ENCODE measurements at places on chromosomes 4 and X.

GRCh38 chr4:112099701-112100297 lies 45.5 kb upstream of the FAM241A start:
- DNase-seq: no peak

GRCh38 chr4:2537011-2537830 lies 774 bp downstream of the FAM193A start:
- DNase-seq: peak; percentile 50

DNA sequence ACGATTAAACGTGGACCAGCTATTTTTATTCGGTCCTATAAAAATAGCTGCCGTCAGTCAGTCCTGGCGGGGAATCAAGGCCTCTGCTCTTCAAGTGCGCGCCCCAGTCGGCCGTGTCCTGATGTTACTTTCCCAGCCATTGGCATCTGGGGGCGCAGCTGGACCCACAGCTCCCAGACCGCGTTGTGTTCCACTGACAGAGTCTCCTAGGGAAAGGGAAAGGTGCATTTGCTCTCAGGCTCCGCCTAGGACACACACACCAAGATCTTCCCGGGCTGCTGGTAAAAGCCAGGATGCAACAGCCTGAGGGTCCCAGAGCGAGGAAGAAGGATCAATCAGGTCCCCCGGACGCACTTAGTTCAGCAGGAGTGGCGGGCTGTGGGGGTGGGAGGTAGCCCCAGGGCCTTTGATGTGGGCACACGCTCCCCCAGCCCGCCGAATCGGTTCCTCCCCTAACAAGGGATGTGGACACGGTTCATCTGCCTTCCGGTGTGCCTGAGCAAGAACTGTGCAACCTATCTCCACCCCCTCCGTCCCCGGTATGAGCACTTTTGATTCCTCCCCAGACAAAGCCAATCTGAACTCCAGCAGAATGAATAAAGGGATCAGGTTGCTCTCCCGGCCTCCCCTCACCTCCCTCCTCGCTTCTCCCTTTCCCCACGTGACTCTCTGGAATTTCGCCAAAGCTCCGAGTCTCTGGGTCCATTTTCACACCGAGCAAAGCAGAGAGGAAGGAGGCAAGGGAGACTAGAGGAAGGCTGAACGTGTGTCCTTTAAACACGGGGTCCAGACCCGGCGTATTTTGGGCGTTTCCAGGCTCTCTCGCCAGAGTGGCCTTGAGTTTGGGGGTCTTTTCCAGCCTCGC lies 626 bp upstream of the FRAS1 start:
- DNase-seq: peak; percentile 72

DNA sequence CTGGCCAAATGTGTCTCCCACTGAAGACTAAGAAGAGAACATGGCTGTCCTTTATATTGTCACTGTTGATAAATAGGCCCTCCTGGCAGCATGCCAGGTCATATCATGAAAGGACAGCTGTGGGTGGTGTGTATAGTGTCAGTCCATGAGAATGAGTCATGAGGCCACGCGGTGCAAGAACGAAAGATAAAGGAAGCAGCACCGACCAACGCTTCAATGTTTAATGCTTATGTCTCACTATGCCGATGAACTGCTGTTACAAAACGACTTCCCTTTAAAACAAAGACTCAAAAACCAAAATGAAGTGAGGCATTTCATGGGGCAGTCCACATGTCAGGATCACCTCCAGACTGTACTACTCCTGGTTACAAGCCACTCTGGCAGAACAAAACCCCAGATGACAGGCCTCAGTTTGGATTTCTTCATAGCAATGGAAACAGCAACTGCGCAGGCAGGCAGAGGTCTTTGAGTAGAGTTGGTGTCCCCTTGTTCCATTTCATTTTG lies 5.2 kb upstream of the TCEANC start:
- DNase-seq: no peak

DNA sequence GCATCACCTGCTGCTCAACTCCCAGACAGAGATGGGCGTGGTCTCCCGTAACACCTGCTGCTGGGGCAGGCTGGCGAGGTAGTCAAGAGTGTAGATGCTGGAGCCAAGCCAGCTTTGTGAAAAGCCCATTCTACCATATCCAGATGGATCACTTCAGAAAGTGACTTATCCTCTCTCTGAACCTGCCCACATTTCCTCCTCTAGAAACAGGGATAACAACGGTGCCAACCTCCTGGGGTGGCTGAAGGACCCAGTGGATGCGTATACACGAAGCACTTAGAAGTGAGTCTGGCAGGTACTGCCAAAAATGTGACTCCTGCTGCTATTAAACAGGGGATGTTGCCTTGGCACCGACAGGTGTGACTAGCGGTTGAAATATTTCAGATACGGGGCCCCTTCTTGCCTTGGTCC lies 95.8 kb downstream of the SORBS2 start:
- DNase-seq: no peak

GRCh38 chr4:56115898-56116297 lies 167.2 kb downstream of the CEP135 start:
- no peak for DNase-seq

DNA sequence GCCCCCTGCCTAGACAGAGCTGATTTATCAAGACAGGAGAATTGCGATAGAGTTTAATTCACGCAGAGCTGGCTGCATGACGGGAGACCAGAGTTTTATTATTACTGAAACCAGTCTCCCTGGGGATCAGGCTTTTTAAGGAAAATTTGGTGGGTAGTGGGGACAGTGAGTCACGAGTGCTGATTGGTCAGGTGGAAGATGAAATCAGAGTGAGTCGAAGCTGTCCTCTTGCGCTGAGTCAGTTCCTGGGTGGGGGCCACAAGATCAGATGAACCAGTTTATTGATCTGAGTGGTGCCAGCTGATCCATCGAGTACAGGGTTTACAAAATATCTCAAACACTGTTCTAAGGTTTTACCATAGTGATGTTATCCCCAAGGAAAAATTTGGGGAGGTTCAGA lies 36.6 kb downstream of the MYOZ2 start:
- no peak for DNase-seq

DNA sequence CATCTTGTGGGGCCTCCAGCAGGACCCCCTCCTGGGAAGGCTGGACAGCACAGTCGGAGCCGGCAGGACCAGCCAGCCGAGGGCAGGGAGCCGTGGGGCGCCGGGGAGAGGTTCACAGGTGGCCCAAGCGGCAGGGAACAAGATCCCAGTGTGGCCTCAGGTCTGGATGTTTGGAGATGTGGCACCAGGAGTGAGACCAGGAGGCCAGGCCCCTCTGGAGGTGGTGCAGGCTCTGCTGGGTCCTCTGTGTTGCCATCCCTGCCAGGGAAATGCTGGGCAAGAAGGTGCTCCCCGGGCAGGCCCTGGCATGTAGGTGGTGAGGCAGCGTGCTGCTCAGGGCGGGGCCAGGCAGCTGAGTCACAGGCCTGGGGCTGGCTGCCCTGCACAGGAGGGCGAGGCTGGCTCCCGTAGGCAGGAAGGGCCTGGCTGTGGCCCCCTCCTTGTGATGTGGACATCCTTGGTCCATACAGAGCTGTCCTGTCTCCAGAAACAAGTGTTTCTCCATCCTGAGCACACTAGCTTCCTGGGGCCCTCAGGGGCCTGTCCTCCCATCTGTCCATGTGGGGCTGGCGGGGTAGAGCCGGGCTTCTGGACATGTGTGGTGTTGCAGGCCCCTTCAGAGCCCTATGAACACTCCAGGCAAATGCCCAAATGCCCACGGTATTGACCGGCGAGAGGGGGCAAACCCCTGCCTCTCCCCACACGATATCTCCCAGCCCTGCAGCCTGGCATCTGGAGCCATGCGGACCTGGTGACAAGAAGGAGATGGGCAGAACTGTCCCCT lies 4.8 kb upstream of the HGFAC start:
- no peak for DNase-seq

DNA sequence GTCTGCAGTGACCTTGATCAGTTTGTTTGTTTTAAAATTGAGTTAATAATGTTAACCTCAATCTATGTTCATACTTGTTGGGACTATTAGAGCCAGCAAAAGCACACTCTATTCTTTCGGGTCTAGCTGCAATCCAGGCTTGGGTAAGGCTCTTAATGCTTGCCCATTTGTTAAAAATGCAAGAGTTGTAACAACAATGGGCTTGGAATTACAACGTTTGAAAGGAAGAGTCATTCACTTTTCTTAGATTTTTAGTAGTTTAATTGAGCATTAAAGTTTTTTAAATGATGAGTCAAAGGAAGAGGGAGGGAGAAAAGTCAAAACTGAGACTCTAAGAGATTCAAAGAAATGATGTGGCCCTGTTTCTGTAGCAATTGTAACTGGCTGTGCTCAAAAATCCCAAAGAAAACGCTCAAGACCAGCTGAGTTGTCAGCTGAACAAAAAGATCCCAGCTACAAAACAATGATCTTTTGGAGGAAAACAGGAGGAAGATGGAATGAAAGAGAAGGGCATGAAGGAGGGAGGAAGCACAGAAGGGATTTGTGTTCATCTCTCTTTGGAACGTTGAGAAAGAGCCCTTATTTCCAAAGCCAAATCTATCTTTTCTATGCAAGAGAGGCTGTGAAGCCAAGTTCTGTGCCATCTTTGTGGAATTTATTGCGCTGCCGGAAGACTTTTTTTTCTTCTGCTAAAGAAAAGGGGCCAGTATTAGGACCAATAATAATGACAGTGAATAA lies 5.5 kb downstream of the SCD5 start:
- DNase-seq: no peak

DNA sequence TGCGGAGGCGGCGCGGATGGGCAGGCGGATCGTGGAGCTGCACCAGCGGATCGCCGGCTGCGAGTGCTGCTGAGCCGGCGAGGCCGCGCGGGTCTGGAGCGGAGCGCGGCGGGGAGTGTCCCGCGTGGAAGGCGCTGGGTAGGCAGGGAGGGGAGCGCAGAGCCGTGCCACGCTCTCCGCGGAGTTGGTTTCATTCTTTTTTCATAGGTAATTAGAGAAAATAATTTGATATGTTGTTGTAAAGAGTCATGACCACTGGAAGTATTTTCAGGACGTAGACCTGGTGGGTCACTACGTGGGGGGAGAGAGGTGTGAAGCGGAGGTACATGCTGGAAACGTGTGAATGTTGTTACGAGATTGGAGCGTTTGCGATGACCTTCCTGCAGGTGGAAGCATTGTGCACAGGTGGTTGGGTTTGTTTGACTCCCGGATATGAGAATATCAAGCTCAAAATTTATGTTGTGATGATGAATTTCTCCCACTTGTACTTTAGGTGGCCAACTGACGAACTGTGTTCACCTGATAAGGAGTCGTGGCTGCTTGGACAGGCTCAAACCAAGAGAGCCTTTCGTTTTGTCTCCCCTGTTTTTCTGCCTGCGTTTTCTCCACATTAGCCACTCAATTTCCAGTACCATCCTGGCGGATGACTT lies 19.1 kb upstream of the S100P start:
- DNase-seq: peak; percentile 62

DNA sequence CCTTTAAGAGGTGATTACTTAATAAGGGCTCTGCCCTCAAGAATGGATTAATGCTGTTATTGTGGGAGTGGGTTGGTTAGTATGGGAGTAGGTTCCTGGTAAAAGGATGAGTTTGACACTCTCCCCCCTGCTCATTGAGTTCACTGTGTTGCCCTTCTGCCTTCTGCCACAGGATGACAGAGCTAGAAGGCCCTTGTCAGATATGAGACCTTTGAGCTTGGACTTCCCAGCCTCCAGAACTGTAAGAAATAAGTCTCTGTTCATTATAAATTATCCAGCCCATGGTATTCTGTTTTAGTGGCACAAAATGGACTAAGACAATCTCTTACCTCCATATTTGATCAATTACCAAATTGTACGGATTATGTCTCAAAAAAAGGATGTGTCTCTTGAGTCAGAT lies 114.3 kb upstream of the NAP1L5 start:
- no peak for DNase-seq

DNA sequence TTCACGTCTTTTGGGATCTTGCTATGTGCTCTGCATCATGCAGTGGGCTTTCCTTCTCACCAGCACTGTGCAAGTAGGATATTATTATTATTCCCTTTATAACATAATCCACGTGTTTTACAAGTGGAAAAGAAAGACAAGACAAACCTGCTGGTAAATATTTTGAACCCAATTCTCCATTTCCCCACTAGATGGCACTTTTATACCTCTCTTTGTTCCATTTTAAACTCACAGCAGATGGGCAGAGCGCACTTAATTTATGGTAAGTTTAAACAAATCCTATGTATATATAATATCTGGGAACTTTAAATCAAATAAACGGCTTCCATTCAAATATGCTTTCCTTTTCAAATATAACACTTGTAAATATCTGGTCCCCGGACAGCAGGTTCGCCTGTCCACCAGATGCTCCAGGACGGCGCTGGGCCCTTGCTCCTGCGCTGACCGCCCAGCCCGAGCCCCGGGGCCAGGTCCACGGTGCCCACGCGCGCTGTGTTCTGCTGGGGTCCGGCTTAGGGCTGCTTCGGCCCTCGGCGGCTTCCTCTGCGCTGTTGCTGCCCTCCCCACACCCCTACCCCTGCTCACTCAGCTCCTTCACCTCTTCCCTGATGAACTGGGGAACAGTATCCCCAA lies 31.1 kb downstream of the F11 start:
- no peak for DNase-seq

- DNase-seq: no peak
These were observed 24.0 kb upstream of the SGMS2 start for GRCh38 chr4:107800706-107801105.

DNA sequence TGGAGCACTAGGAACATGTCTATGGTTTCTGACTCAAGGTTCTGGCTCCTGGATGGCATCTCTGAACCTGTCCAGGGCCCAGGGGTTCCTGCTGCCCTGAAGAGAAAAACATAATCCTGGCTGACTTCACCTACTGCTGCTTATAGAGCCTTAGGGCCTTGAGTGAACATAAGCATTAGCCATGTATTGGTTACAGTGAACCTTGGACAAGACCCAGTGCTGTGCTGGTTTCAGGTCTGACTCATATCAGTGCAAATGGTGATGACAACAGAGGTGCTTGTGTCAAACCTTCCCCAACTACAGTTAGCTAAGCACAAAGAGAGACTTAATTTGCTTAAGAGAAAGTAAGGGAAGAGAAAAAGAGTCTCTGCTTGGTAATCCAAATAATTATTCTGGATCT lies 1047.2 kb downstream of the GLUD2 start:
- no peak for DNase-seq

DNA sequence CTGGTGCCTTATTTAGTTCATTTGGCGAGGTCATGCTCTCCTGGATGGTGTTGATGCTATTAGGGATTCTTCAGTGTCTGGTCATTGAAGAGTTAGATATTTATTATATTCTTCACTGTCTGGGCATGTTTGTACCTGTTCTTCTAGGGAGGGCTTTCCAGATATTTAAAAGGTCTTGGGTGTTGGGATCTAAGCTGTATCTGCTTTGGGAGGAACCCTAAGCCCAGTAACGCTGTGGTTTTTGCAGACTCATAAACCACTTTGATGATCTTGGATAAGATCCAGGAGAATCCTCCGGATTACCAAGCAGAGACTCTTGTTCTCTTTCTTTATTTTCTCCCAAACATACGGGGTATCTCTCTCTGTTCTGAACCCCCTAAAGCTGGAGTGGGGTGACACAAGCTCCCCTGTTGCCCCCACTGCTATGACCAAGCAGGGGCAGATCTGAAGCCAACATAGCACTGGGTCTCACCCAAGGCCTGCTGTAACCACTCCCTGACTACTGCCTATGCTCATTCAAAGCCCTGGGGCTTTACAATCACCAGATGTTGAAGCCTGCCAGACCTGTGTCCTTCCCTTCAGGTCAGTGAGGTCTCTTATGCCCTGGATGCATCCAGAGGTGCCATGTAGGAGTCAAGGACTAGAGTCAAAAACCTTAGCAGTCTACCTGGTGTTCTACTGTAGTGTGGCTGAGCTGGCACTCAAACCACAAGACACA lies 187.6 kb downstream of the GUCY2F start:
- no peak for DNase-seq

GRCh38 chr4:158008551-158009218 lies 164.1 kb downstream of the GASK1B start:
- DNase-seq: no peak
